ENCODE measurements at places on chromosomes 12 and 14.

- DNase-seq: no peak
These were observed 73.9 kb downstream of the PRMT8 start for GRCh38 chr12:3564861-3565260.

GRCh38 chr12:84408936-84409335 lies 503.7 kb downstream of the SLC6A15 start:
- DNase-seq: peak; percentile 8

DNA sequence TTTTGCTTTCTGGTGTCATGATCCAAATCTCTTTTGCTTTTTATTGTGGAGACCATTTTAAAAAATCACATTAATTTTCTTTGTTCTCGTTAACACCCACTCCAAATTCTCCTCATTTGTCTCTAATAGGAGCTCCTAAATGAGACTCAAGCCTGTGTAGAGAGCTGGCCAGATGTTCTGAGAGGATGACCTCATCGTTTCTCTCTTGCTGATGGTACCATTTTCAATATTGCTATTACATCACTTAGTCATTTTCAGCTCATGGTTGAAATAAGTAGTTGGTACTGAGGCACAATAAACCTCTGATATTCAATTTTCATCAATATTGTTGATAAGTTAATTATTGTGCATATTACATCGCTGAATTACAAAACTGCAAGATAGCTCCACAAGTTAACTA lies 31.5 kb downstream of the SPTB start:
- DNase-seq: no peak

DNA sequence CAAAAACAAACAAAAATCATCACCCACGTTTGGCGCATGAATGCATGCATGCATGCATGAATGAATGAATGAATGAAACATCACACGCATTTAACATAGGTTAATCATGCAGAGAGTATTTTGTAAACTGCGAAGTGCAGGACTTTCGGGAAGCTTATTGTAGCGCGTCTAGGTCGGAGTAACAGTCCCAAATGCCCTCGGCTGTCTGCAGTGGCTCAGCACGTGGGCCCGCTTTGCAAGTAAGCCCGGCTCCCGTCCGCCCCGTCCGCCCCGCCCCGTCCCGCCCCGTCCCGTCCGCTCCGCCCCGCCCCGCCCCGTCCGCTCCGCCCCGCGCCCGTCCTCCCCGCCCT lies 263 bp upstream of the IFT81 start:
- no peak for DNase-seq

- DNase-seq: no peak
These were observed 1.5 kb downstream of the STYK1 start for GRCh38 chr12:10672231-10672868.

- DNase-seq: no peak
These were observed 61.9 kb downstream of the MNAT1 start for GRCh38 chr14:60796434-60796833.

DNA sequence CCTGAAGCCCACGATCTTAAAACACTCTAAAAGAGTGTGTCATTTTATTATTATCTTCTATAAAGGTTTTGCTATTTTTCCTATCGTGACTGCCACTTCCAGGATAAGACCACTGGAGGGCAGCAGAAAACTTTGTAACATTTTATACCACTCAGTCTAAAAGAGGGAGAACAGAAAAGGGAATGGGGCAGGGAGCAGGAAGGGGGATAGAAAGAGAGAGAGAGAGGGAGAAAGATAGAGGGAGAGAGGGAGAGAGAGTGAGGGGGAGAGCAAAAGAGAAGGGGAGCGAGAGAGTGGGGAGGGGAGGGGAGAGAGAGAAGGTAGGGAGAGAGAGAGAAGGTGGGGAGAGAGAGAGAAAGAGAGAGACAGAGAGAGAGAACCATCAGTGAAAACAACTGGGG lies 2.0 kb upstream of the ART4 start:
- peak; percentile 63 for DNase-seq

DNA sequence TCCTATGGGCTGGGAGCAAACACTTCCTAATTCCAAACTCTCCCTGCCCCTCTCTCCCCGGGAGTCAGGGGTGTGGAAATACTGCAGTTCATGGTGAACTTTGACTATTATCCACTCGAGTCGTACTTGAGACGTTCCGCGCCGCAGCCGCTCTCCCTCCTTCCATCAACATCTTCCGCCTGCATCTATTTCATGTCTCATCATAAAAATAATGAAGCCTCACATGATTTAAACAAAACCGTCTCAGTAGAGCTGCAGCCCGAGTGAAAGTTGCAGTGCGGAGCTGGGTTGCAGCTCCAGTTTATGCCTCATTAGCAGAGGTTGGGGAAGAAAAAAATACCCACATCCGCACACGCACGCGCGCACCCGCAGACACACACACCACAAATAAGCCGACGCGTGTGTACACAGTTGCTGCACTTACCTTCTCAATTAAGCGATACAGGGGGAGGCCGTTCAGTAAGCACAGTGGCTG lies 283 bp downstream of the LMO3 start:
- DNase-seq: no peak

DNA sequence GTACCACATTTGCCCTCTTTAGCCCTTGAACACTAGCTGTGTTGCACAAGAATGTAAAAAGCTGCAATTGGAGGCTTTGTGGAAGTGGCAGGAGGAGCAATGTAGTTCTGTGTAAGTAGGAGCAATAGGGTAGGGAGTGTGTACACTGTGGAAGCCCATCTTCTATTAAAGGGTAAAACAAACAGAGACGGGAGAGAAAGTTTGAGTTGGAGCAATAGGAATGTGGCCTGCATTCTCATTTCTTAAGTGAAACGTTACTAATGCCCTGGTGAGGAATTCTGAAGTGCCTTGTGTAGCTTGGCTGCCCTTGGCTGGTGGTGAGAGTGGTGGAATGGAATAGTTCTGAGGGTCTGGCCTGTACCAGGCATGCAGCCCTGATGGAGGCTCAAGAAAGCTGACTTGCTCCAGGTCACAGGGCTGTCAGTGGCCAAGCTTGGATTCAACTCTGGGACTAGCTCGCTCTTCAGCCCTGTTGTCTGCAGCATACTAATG lies 38.8 kb upstream of the ATP23 start:
- peak; percentile 33 for DNase-seq

GRCh38 chr12:88037770-88038169 lies 8.6 kb upstream of the C12orf50 start:
- no peak for DNase-seq

DNA sequence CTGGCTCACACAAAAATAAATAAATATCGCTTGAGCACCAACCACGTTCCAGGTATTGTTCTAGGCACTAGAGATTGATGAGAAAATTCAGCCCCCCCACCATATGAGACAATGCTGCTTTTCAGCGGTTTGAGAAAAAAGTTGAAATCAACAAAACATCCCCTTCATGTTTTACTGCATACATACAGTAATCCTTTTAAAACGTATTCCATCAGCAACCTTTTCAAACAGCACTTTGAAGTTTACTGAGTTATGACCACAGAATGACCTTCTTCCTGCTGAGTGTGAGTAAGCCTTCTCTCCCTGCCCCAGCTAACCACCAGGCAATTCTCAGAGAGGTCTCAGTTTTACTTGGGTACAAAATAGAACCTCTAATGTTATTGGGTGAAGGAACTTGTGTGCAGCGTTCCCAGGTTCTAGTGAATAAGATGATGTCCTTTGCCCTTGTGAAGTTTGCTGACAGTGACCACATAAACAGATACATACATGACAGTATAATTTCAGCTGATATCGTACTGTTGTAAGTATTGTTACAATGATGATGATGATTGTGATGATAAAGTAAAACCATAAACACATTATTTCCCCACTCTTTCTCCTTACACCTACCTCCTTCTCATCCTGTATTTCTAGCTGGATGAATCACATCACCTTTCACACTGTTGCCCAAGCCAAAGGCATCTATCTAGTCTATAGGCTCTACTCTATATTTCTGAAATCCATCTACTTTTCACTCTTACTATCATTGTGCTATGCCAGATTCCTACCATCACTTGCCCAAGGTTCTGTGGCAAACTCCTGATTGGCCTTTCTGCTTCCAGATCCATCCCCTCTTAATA lies 124.4 kb upstream of the KRR1 start:
- peak; percentile 98 for DNase-seq

- DNase-seq: peak; percentile 86
These were observed 39.0 kb downstream of the CKB start for GRCh38 chr14:103483600-103483999.

GRCh38 chr14:22338917-22339715 lies 249.9 kb downstream of the DAD1 start:
- DNase-seq: peak; percentile 96

GRCh38 chr12:47946413-47947323 lies 16.7 kb upstream of the TMEM106C start:
- no peak for DNase-seq

DNA sequence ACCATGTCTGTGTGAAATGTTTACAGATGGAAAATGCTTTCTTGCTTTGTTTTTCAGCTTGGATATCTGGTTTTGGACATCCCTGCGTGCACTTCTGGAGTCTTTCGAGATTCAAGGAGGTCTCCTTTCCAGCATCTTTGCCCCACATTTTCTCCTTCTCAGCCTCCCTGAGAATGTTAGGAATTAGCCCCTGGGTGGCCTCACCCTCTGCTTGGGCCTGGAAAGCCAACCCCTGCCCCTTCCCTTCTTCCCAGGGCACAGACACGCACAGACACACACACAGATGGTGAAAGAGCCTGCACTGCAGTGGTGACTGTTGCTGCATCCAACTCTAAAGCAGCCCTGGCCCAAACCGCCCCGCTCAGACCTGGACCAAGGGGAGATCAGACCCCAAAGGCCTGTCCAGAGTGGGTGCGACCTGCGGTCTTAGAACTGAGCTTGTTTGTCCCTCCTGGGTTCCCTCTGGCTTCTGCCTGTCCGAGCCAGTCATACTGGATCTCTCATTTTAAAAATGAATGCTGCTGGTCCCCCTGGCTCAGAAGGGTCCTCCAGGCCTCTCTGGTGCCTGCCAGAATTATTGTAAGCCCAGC lies 8.7 kb upstream of the NCOR2 start:
- no peak for DNase-seq

Measured in astrocyte of the spinal cord (primary cell).